Regular cardiac myocyte (primary cell): ENCODE measurements at places on chromosomes 16 and 17. TPM values are rescaled to one million over a fixed set of nuclear protein-coding genes. Genes with fewer than 3 reads are reported as not detected.

Gene UQCRC2
- total RNA-seq: 190 and 206 TPM in 2 replicates

Gene FOXN1
- total RNA-seq: not detected in 2 replicates

Gene METTL22
- total RNA-seq: 26.3 and 26.5 TPM in 2 replicates

Gene ITGAD
- not detected in 2 replicates for total RNA-seq

Gene KRTAP9-9
- total RNA-seq: not detected in 2 replicates

Gene RHBDL1
- total RNA-seq: 0.77 and 3.1 TPM in 2 replicates

Gene CD300A
- under 0.01 TPM in 1 of 2 replicates, not detected in the other for total RNA-seq

Gene LAT
- 0.28 and 0.77 TPM in 2 replicates for total RNA-seq

Gene CHD9NB
- 1.7 and 2.3 TPM in 2 replicates for total RNA-seq

Gene RNF43
- total RNA-seq: under 0.01 and 0.28 TPM in 2 replicates

Gene CCDC92B
- not detected in 2 replicates for total RNA-seq

Gene MYH8
- total RNA-seq: not detected in 2 replicates
